ENCODE measurements at places on chromosomes 7 and 10. TPM values are rescaled to one million over a fixed set of nuclear protein-coding genes. Genes with fewer than 3 reads are reported as not detected.

GRCh38 chr10:96688789-96689188, 31.5 kb downstream of the PIK3AP1 start:
- no peak for DNase-seq

DNA sequence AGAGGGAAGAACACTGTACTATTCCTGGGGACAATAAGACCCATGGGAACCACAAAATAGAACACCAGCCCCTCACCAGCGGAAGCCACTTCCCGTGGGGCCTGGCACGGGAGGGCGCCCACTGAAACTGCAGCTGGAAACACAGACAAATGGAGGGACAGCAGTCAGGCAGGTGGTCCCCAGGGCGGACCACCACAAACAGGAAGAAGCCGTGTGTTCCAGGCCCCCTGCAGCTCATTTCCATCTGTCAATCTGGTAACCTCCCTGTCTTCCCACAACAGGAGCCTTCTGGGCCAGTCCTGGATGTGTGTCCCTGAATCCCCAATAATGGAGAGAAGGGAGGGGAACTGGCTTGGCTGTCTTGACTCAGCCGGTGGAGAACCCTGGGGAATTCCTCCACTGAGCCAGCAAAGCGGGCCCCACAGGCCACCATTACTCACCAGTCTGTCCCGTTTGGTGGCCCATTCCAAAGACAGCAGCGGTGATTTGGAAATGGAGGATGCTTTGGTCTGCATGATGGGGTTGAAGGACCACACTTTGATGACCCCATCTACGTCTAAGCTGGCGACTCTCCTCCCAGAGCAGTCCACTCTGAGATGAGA, 16.7 kb downstream of the WDR91 start:
- DNase-seq = no peak

Gene TLL2
- total RNA-seq = 0.41 TPM

Gene OPN4
- 0.46 TPM for total RNA-seq

GRCh38 chr7:77456696-77457095, 40.5 kb upstream of the GSAP start:
- no peak for DNase-seq
